ENCODE measurements at places on chromosomes 6 and 20.

GRCh38 chr20:5923493-5923892, 26.8 kb downstream of the TRMT6 start:
- no peak for DNase-seq

GRCh38 chr6:56911847-56912246, 43.1 kb upstream of the BEND6 start:
- no peak for DNase-seq

GRCh38 chr6:155274533-155274932, 10.7 kb downstream of the CLDN20 start:
- no peak for DNase-seq

DNA sequence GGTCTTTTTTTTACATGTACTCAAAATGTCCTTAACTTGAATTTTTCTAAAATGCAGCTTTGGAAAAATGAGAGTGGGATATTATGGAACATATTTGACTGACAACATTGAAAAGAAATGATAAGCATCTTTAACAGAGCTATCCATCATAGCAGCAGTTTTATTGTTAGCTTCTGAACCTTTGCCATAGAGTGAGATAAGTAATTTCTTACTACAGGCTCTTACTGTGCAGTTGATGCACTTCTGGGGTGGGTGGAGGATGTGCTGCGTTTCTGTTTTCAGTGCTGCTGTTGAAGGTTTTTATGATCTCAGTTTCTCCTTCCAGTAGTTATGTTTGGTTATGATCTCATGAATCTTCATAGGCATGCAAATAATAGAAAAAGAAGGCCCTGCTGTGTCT, 267.0 kb downstream of the TMEM242 start:
- DNase-seq, result no peak

DNA sequence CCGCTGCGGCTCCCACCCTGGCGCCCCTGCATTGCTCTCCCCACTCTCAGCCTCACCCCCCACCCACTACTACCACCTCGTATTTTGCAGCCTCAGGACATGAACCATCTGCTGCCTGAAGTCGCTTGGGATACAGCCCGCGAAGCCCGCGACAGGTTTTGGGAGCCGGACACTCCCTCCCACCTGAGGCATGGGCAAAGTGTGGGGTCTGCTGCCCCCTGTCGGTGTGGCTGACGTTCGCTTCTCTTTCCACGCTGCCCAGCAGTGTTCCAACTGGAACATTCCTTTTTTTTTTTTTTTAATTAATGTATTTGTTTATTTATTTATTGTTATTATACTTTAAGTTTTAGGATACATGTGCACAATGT, 15.3 kb upstream of the LPA start:
- no peak for DNase-seq

- no peak for DNase-seq
Observed at GRCh38 chr6:36478051-36478526, 35.3 kb downstream of the KCTD20 start.

GRCh38 chr6:116144605-116145004, 18.7 kb upstream of the COL10A1 start:
- DNase-seq, result no peak

- DNase-seq, result no peak
Observed at GRCh38 chr20:23584434-23585199, 16.3 kb upstream of the CST9L start.

GRCh38 chr6:39228111-39228971, 934 bp downstream of the KCNK5 start:
- no peak for DNase-seq

- DNase-seq, result no peak
Observed at GRCh38 chr6:48388044-48388443, 277.0 kb upstream of the PTCHD4 start.

DNA sequence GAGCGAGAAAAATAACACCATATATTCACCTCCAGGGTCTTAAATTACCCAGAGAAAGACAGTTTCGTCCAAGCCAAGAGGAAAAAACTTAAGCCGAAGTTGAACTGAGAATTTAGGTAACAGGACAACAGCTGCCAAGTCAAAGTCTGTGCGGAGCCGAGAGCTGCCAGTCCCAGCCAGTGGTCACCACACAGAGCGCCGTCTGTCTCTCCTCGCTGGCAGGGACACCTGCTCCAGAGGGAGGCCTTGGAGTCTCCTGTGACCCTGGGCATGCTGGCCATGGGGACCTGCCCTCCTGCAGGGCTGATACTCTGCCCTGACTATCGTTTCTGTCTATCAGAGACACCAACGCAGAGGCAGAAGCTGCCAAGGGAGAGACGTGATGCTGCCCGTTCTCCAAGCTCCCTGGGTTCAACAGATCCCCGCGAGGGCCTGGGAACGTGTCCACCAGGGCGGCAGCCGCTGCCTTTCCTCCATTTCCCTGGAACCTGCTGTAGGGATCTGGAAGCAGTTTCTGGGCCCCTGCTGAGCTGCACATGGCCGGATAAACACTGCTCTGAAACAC, 341.3 kb downstream of the SMOC2 start:
- no peak for DNase-seq

DNA sequence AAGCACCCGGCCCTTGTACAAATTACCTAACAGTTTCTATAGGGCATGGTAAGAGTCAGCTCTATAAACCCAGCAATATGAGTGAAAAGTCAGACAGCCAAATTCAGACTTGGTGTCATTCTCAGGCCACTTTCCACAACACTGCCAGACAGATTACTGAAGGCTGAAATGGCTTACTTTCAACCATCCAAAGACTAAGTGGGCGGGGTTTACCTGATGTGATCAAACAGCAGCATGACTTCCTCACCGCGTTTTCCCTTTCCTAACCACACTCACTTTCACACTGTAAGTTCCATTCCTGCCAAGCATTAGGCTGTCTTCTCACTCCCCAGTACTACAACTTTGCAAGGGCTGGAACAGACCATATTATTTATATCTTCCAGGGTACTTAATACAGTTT, 85.9 kb downstream of the SMLR1 start:
- DNase-seq, result no peak

- peak; percentile 44 for DNase-seq
Observed at GRCh38 chr6:98836025-98836961, 1.9 kb downstream of the POU3F2 start.

DNA sequence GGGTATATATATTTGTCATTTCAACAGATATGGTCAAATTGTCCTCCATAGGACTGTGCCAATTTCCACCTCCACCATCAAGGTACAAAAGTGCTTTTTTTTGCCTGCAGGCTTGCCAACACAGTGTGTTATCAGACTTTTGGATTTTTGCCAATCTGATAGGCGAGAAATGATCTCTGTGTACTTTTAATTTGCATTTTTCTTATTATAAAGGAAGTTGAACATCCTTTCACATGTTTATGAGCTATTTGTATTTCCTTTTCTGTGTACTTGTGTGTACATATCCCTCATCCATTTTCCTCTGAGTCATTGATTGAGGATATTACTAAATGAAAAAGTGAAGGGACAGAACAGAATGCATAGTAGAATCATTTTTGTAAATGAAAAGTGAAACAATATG, 39.0 kb upstream of the PTPN1 start:
- DNase-seq, result peak; percentile 39

GRCh38 chr6:98871821-98872220, 37.4 kb downstream of the POU3F2 start:
- DNase-seq, result no peak

- DNase-seq, result peak; percentile 57
Observed at GRCh38 chr6:37691904-37692806, 5.5 kb downstream of the MDGA1 start.

DNA sequence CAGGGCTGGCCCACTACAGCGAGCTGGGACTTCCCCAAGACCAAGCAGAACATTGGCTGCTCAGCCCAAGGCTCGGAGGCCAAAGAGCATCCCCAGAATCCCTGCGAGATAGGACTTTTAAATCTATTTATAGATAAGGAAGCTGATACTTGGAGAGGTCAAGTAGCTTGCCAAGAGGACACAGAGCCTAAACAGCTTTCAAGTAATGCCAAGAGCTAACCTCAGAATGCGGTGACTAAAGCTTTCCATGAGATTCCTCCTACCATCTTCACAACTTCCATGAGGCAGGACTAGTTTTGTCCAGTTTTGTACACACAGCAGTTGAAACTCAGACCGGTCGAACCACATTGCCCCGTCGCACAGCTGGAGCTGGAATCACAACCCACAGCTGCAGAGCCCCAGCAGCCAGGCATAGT, 168.1 kb upstream of the TOP1 start:
- no peak for DNase-seq

DNA sequence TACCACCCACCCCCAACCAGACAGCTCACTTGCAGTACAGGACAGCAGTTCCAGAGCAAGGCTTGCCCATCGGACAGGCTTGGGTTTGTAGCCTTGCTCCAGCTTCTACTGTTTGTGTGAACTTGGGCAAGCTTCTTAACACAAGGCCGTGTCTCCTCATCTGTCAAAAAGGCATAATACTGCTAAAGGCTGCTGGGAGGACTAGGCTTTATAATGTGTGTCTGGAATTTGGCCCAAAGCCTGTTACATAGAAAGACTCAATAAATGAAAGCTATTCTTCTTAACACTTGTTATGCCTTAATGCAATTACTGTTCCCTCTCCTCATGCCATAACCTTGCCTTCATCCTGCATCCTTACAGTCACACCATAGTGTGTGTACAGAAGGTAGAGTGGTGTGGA, 43.4 kb downstream of the LYRM4 start:
- DNase-seq, result no peak

DNA sequence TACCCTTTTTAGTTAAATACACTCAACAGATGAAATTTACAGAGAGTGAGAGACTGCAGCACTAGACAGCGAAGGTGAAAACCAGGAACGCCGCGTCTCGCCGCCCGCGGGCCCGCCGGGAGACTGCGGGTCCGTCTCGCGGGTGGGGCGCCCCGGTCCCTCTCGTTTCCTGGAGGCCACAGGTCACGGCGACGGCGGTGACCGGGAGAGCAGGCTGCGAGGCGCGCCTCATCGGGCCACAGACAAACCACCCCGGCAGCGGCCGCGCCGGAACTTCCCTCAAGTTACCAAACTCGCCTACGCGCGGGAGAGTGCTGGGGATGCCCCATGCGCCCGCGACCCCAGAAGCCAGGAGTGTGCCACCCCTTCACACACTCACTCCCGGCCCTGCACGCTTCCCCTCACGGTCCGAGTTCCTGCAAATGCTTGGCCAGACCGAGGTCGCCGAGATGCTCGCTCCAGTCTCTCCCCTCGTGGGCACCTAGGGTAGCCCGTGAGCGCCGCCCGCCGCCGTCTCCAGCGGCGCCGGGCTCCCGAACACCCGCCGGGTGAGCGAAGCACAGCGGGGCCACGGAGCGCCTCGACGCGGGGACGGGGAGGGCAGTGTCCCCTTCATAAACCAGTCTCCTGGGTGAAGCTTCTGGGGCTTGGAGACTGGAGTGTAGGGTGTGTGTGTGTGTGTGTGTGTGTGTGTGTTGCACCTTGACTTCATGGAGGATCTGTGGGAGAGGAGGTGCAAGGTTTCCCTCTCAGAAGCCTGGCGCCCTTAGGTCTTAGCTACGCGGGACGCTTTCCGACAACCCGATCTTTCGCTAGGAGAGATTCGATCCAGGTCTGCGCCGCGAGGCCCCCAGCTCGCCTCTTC, 1.4 kb downstream of the BACH2 start:
- DNase-seq, result peak; percentile 21

DNA sequence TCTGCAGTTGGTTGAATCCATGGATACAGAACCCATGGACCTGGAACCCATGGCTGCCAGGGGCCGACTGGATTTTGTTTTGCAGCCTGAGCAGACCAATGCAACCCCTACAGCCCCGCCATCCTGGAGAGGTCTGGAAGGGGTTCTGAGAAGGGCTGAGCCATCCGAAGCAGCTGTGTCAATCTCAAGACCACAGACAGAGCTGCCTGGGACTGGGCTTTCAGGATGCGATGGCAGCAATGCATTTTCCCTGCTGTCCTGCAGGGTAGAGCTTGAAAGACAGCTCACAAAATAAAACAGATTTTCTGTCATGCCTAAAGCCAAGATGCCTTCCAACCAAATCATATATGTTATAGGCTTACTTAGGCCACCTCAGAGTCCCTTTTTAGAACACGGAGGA, 125.8 kb upstream of the NXT1 start:
- DNase-seq, result no peak

GRCh38 chr6:41214559-41215238, 13.4 kb upstream of the TREML4 start:
- no peak for DNase-seq

DNA sequence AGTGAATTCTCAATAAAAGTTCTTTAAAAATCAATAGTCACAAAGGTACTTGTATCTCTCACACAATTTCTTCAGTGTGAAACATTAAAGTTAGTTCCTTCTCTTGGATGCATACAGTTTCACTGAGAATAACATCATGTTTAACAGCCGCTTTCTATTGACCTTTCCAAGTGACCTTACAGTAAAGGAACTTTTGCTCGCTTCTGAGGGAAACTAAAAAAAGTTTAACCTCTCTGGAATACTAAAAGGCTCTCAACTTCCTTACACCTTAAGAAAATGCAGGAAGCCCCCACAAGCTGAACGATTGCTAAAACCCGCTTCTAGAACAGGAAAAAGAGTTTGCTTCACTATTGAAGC, 1.3 kb downstream of the RRAGD start:
- DNase-seq, result no peak

DNA sequence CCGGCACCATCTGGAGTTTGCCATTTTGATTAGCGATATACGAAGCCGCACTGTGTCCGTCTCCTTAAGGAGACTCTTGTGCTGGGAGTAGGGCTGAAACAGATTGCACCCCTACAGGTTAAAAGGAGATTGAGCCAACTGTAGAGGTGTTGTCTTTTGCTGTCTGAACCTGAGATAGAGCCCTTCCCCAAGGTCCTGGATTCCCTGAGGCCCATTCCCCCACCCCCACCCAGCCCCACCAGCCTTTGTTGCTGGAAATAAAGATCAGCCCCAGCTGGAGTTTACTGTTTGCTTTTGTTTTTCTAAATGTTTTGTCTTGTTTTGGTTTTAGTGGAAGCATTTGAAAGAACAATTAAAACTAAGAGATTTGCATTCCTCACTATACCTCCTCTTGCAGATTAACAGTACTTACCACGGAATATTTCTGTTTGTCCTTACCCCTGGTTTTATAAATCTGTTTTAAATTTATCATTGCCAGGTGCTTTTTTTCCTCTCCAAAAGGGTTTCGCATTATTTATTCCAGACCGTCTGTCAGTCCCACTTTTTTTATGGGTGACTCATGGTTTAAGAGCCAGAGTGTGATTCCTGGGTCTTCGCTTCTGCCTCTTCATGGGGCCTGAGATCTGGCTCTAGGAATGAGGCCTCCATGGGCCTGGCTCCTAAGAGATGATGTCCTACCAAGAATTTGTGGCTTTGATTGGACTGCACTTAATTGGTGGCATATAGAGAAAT, 169.2 kb downstream of the DTNBP1 start:
- no peak for DNase-seq

GRCh38 chr6:26258212-26258977, 106.6 kb upstream of the BTN3A2 start:
- no peak for DNase-seq

GRCh38 chr6:147538821-147539220, 30.3 kb downstream of the SAMD5 start:
- DNase-seq, result no peak
